ENCODE measurements at places on chromosomes 5 and 9. TPM values are rescaled to one million over a fixed set of nuclear protein-coding genes. Genes with fewer than 3 reads are reported as not detected.

- no peaks in the 10 kb centered on the region for H3K36me3 ChIP-seq
- H3K4me1 ChIP-seq: no peaks in the 10 kb centered on the region
- H3K27me3 ChIP-seq: no peaks in the 10 kb centered on the region
These were observed 244.4 kb downstream of the COX7C start for GRCh38 chr5:86862093-86862492.

DNA sequence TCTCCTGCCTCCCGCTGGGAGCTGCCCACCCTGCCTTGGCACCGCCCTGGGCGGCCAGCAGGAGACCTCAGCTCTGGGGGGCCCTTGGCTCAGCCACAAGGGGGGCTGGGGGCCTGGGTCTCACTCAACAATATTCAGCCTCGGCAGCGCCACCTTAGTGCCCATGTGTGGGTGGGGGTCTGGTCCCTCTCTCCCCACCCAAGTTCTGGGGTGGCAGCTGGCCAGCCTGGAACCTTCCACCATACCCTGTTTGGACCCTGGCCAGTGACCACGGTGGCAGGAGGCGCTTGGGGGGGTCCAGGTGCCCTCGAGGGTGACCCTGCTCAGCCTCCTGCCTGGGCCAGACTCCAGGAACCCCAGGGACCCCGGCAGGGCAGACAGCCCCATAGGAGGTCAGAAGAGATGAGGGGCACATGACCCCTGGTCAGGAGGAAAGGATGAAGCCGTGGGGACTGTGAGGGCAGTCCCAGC lies 22.2 kb downstream of the NKD2 start:
- no peaks in the 10 kb centered on the region for H3K4me1 ChIP-seq
- no peaks in the 10 kb centered on the region for H3K27me3 ChIP-seq
- H3K4me3 ChIP-seq: no peak overlapping the region
- no peak for DNase-seq
- H3K36me3 ChIP-seq: no peaks in the 10 kb centered on the region

GRCh38 chr9:111969061-111969460 lies 72.4 kb downstream of the UGCG start:
- DNase-seq: no peak
- no peaks in the 10 kb centered on the region for H3K36me3 ChIP-seq
- no peak overlapping the region for H3K4me3 ChIP-seq

- no peaks in the 10 kb centered on the region for H3K27me3 ChIP-seq
- no peaks in the 10 kb centered on the region for H3K36me3 ChIP-seq
- no peaks in the 10 kb centered on the region for H3K4me1 ChIP-seq
- DNase-seq: no peak
These were observed 34.7 kb upstream of the JMY start for GRCh38 chr5:79201206-79201605.

GRCh38 chr5:125696762-125697161 lies 726.4 kb upstream of the GRAMD2B start:
- H3K4me1 ChIP-seq: no peaks in the 10 kb centered on the region
- no peak for DNase-seq
- no peaks in the 10 kb centered on the region for H3K27me3 ChIP-seq
- no peaks in the 10 kb centered on the region for H3K36me3 ChIP-seq

GRCh38 chr9:107213561-107214028 lies 69.5 kb upstream of the RAD23B start:
- DNase-seq: peak; percentile 59
- H3K27ac ChIP-seq: no peak overlapping the region
- no peaks in the 10 kb centered on the region for H3K36me3 ChIP-seq
- no peaks in the 10 kb centered on the region for H3K27me3 ChIP-seq
- H3K4me3 ChIP-seq: no peak overlapping the region
- H3K4me1 ChIP-seq: no peaks in the 10 kb centered on the region

DNA sequence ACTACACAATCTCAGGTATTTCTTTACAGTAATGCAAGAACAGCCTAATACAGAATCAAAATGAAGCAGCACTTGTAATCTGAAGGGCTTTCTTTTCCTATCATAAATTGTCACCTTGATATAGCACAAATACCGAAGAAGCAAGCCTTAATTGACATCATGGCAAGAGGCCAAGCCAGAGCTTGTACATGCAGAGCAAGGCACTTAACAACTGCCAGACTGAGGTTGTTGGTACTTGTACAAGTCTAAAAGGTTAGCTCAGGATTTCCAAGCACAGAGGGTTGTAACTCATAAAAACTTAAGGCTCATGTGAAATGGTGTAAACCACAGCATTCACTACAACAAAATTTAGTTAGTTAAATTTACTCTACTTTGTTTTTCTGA lies 158.8 kb upstream of the SPEF2 start:
- no peaks in the 10 kb centered on the region for H3K36me3 ChIP-seq
- no peak for DNase-seq
- no peaks in the 10 kb centered on the region for H3K4me1 ChIP-seq
- H3K27me3 ChIP-seq: no peaks in the 10 kb centered on the region

DNA sequence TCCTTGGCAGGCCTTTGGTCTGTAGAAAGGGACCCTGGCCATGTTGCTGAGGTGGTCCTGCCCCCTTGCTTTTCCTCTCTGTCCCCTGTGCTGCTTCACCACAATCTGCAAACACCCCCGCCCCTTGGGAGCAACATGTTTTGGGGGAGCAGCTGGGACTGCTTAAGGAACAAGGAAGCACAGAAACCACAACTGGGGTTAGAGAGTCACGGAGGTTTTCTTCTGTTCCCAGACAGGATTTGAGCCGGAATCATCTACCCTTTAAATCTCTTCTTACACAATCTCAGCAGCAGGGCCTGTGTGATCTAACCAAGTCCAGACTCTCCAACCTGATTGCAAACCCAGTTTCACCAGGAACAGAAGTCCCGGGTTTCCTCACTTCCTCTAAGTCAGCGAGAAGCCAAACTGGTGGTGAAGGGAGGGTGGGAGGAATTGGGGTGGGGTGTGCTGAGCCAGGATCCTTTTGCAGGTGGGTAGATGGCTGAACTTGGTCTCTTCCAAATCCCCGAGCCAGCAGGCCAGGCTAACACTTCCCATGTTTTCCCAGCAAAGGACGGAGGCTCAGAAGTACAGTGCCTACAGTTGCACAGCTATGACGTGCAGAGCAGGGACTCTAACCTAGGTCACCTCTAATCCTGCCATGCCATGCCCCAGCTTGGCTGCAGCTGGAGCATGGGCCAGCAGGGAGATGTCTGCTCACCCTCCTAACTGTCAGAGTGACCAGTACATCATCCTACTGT lies 25.0 kb downstream of the SH3PXD2B start:
- H3K27me3 ChIP-seq: no peaks in the 10 kb centered on the region
- no peak overlapping the region for H3K27ac ChIP-seq
- peaks cover 23% of the 10 kb centered on the region for H3K36me3 ChIP-seq
- H3K4me3 ChIP-seq: no peak overlapping the region

DNA sequence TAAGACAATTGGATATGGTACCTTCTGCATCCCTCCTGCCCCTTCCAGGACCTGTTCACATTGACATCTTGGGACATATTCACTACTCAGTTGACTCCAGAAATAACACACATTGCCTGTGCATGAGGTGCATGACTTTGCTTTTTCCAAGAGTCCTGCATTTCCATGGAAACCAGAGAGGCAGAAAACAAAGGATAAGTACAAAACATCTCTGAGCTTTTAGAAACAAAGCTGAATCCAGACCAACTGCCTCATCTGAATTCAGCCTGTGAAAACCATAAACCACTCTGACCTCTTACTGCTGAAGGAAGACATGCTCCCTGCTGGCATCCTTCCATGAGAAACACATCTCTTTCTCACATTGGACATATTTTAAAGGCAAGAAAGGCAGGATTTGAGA lies 695.1 kb downstream of the TAF11L14 start:
- no peaks in the 10 kb centered on the region for H3K4me1 ChIP-seq
- no peak overlapping the region for H3K4me3 ChIP-seq
- H3K27me3 ChIP-seq: no peaks in the 10 kb centered on the region
- H3K36me3 ChIP-seq: no peaks in the 10 kb centered on the region
- DNase-seq: no peak

DNA sequence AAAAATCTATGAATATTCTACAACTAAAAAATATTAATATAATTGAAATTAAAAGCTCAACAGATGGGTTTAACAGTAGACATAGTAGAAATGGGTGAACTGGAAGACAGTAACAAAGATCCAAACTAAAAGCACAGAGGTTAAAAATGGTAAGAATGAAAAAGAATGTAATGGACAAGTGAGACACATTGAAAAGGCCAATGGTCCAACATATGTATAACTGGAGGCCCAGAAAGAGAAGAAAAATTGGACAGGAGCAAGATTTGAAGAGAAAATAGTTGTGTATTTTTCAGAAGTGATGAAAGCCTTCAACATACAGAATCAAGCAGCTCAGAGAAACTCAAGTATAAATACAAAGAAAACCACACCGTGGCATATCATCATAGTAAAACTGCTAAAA lies 58.6 kb downstream of the PCDHGC5 start:
- no peaks in the 10 kb centered on the region for H3K27me3 ChIP-seq
- H3K27ac ChIP-seq: no peak overlapping the region
- H3K4me1 ChIP-seq: no peaks in the 10 kb centered on the region
- peak overlapping the region; percentile 39 for H3K4me3 ChIP-seq
- DNase-seq: no peak
- H3K36me3 ChIP-seq: peaks cover 73% of the 10 kb centered on the region

GRCh38 chr9:88198341-88198807 lies 60.1 kb upstream of the SPATA31C2 start:
- DNase-seq: no peak
- H3K4me3 ChIP-seq: no peak overlapping the region
- H3K27me3 ChIP-seq: no peaks in the 10 kb centered on the region

DNA sequence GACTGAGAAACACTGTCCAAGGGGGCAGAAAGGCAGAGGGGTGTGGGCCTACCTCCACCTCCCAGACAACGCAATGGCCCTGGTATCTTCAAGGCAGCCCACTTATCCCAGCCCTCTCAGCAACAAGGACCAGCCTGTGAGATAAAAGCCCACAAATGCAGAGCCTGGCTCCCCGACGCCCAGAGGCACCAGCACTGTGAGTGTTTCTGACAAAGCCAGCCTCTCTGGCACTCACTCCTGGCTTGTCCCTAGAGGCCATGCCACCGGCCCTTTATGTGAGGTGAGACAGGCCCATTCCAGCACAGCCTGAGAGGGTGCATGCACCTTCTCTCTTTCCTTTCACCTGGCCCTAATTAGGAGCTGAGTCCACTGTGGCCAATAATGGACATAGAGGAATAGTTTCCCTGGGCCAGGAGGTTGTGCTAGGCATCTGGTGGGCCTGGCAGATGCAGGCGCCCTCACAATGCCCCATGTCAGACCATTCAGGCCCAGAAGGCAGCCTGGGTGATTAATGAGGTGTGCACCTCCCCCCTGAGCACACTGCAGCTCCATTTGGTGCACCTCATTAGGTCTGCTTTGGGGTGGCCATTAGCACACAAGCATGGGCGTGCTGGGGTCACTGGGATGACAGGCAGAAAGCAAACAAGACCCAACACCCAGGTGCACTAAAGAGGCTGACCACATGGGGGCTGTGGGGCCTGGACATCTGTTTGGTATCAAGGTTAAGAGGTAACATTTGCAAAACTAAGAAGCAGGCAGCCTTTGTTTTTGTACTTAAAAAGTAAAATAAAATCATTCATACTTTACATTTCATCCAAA lies 176.0 kb downstream of the MED10 start:
- H3K36me3 ChIP-seq: no peaks in the 10 kb centered on the region
- peak; percentile 87 for DNase-seq
- H3K4me1 ChIP-seq: no peaks in the 10 kb centered on the region

DNA sequence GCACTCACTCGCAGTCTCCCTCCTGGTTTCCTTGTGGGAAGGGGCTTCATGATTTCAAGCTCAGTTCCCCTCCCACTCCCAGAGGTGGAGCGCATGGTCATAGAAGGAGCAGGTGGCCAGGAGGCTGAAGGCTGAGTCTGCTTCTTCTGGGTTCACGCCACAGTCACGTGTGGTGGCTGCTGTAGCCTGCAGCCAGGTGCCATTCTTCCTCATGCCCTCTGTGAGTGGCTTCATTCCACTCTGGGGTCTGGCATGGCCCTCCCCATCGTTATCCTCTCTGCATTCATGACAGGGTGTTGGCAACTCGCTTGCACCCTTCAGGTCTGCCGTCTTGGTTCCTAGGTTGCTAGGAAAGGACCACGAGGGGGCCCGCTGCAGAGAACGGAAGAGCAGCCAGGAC lies 3.5 kb downstream of the MRPL41 start:
- no peak for DNase-seq
- no peak overlapping the region for H3K4me3 ChIP-seq
- no peaks in the 10 kb centered on the region for H3K4me1 ChIP-seq
- H3K27ac ChIP-seq: no peak overlapping the region
- H3K27me3 ChIP-seq: no peaks in the 10 kb centered on the region
- peaks cover 47% of the 10 kb centered on the region for H3K36me3 ChIP-seq

- H3K27me3 ChIP-seq: no peaks in the 10 kb centered on the region
- H3K36me3 ChIP-seq: no peaks in the 10 kb centered on the region
- H3K27ac ChIP-seq: no peak overlapping the region
- no peak overlapping the region for H3K4me3 ChIP-seq
These were observed 31.1 kb downstream of the SLC24A2 start for GRCh38 chr9:19757745-19758144.

- no peaks in the 10 kb centered on the region for H3K27me3 ChIP-seq
- H3K36me3 ChIP-seq: no peaks in the 10 kb centered on the region
- H3K27ac ChIP-seq: no peak overlapping the region
These were observed 18.0 kb downstream of the MAP3K1 start for GRCh38 chr5:56833325-56833724.

- DNase-seq: no peak
- H3K4me3 ChIP-seq: no peak overlapping the region
- H3K27me3 ChIP-seq: no peaks in the 10 kb centered on the region
These were observed 75.7 kb downstream of the AGTPBP1 start for GRCh38 chr9:85666086-85666485.

DNA sequence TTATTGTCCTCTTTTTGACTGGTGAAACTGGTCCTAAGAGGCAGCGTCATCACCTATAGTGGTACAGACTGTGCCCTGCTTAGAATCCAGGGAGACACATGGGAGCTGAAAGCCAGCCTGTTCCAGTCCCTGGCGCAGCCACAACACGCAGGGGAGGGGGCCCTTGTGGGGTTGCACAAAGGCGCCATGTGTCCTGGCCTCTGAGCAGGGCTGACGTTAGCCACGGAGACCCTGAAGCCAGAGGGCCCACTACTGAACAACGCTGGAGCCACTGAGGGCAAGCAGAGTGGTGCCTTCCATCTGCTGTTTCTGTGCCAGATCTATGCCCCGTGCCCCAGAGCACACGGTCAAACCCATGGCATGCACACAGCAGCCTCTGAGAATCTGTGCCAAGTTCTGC lies 147.3 kb downstream of the ACTL7B start:
- no peak for DNase-seq
- H3K4me1 ChIP-seq: no peaks in the 10 kb centered on the region
- no peaks in the 10 kb centered on the region for H3K36me3 ChIP-seq
- H3K4me3 ChIP-seq: no peak overlapping the region
- no peak overlapping the region for H3K27ac ChIP-seq
- peaks cover 9% of the 10 kb centered on the region for H3K27me3 ChIP-seq

The PLCXD3 gene
- total RNA-seq: 52.9 TPM

The DDX4 gene
- not detected for total RNA-seq

The PCDHGB4 gene
- 13.9 TPM for total RNA-seq

The SYNPO gene
- 4.2 TPM for total RNA-seq

The CCDC171 gene
- 6.3 TPM for total RNA-seq

The ENTR1 gene
- total RNA-seq: 92.5 TPM

The TNFSF15 gene
- 0.05 TPM for total RNA-seq

The SOWAHA gene
- total RNA-seq: 0.07 TPM

The GDNF gene
- 0.58 TPM for total RNA-seq

The ABO gene
- 0.59 TPM for total RNA-seq

Data from endodermal cell (in vitro differentiated cells).